Right renal pelvis (tissue), 4 donors: ENCODE measurements at places on chromosomes 1 and 21.

DNA sequence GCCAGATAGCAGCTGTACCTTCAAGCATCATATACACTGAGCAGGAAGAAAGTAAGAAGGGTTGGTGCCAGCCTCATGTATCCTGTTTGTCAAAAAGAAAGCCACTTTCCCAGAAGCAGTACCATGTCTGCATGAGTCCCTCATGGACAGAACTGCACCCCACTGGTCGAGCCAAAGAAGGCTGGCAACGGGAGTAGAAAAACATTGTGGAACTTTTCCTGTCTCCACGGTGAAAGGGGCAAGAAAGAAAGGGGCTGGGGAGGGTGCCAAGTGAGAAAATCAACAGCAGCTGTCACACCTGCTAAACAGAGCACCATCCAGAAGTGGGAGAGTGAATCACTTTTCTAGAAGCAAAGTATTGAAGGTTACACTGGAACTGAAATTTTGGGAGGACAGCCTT is 621.7 kb downstream of the LMO4 start:
- DNase-seq: no peak

DNA sequence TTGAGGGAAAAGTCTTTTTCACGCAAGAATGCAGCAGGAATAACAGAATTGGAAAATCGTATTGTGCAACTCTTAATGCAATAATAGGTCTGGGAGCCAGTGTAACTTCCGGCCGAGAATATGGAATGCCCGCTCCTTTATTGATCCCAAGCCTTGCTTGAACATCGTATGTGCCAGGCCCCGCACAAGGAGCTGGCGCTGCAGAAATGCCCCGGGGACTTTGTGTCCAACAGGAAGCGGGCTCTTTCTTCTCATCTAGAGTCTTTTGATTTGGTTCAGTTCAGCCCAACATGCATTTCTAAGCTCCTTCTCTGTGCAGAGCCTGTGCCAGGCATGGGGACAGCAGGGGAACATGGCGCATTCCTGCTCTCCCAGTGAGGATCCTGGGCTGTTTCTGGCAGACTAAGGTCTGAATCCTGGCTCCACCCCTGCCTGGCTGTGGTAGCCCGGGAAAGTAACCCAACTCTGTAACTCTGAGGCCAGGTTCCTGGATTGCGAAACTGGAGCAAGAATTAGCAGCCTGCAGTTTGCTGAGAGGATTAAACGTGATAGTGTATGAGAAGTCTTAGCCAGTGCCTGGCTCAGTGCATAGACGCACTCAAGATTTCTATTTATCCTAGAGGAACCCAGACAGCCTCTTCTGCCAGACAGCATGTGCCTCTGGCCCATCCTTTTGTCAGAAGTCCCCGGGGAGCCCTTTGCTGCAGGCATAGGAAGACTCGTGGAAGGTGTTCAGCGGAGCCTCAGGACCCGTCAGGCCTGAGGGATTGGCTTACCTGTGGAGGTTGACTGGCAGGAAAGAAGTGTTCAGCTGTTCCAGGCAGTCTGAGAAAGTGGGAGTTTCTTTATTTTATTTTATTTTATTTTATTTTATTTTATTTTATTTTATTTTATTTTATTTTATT is 987 bp upstream of the CDCP2 start:
- no peak for DNase-seq

- DNase-seq: no peak
Measured at GRCh38 chr1:204171751-204172178, 5.6 kb upstream of the REN start.

- no peak for DNase-seq
Measured at GRCh38 chr1:219990782-219991510, 55.4 kb downstream of the EPRS1 start.

- DNase-seq: no peak
Measured at GRCh38 chr1:195415584-195415983, 1192.7 kb downstream of the KCNT2 start.

- DNase-seq: no peak
Measured at GRCh38 chr1:157967205-157967604, 26.2 kb upstream of the KIRREL1 start.
